ENCODE measurements at places on chromosomes 1 and 21. TPM values are rescaled to one million over a fixed set of nuclear protein-coding genes. Genes with fewer than 3 reads are reported as not detected.

NUDT4B gene
- 1.6 TPM for total RNA-seq

CHODL gene
- total RNA-seq, result 0.22 TPM

GBP4 gene
- total RNA-seq, result not detected

AKNAD1 gene
- total RNA-seq, result 0.45 TPM

GJA4 gene
- 0.87 TPM for total RNA-seq

LMNA gene
- 675 TPM for total RNA-seq

SLC30A10 gene
- total RNA-seq, result not detected

DNA sequence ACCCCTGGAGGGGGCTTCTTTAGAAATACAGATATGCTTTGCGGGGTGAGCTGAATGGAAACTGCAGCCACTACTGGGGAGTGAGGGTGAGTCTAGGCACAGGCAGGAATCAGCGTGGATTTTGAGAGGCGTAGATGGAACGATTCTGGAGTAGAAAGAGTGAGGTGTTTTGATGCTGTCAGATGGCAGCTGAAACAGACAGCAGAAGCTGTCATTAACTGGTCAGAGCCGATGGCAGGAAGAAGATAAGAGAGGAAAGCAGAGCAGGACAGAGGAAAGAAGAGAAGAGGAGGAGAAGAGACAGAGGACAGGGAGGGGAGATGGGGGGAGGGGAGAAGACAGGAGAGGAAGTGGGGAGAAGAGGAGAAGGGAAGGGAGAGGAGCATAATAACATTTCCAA lies 138.5 kb downstream of the LRIG2 start:
- peaks cover 19% of the 10 kb centered on the region for H3K27me3 ChIP-seq
- no peak for DNase-seq
- no peak overlapping the region for H3K4me3 ChIP-seq
- H3K4me1 ChIP-seq, result no peaks in the 10 kb centered on the region
- peaks cover 3% of the 10 kb centered on the region for H3K36me3 ChIP-seq

- H3K36me3 ChIP-seq, result no peaks in the 10 kb centered on the region
- peak overlapping the region; percentile 64 for H3K27ac ChIP-seq
- no peak for DNase-seq
- H3K27me3 ChIP-seq, result no peaks in the 10 kb centered on the region
Measured at GRCh38 chr1:231929311-231929710, 302.7 kb downstream of the DISC1 start.

- no peak overlapping the region for H3K4me3 ChIP-seq
- peaks cover 56% of the 10 kb centered on the region for H3K4me1 ChIP-seq
- H3K36me3 ChIP-seq, result no peaks in the 10 kb centered on the region
- no peak for DNase-seq
- H3K27me3 ChIP-seq, result no peaks in the 10 kb centered on the region
- peak overlapping the region; percentile 94 for H3K27ac ChIP-seq
Measured at GRCh38 chr1:23188434-23188884, 19.8 kb upstream of the LUZP1 start.

DNA sequence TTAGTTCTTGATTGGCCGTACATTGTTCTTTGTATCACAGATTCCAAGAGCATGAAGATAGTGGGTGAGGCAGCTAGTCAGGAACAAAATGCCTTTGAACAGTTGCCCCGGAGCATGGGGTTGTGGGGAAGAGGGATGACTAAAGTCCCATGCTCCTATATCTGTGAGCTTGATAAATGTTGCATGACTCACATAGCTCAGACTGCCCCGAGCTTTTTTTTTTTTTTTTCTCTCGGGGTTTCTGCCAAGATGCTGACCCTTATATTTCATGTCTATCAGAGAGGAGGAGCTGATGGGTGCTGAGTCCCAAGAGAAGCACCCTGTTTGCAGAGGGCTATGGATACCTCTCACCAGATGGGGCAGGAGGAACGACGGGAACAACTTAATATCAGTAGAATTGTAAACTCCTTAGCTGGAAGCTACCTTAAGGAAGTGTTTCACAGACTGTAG lies 40.6 kb downstream of the SRRM1 start:
- H3K27ac ChIP-seq, result peak overlapping the region; percentile 90
- no peaks in the 10 kb centered on the region for H3K27me3 ChIP-seq
- no peaks in the 10 kb centered on the region for H3K36me3 ChIP-seq
- H3K4me1 ChIP-seq, result peaks cover 16% of the 10 kb centered on the region

DNA sequence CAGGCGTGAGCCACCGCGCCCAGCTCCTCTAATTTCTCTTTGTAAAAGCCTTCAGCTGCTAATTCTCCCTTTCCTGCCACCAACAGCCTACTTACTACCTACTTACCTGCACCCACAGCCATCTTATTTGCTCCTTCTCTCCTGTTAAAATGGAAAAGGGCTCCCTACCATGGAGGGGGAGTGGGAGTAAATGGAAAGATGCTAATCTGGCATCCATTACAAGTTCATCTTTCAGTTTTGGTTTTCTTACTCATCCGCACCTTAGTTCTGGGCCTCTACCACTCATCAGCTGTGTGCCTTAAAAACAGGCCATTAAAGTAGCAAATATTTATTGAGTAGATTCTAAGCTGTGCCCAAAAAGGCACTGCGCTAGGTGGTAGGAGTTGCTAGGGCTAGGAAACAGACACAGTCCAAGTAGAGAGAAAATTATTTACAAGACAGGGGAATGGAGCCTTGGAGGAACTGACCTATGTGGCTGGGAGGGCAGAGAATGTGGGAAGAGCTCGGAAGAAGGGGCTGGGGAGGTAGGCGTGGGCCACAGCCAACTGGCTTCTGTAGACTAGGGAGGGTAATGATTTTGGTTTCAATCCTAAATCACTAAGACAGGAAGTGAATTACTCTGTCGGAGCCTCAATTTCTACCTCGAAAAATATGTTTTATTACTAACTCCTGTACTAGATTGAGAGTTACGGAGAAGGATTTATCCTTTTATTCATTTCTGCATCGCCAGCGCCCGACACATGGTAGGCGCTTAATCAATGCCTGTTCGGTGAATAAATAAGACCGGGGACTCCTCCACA lies 685 bp upstream of the DDI2 start:
- peak overlapping the region; percentile 94 for H3K27ac ChIP-seq
- no peaks in the 10 kb centered on the region for H3K36me3 ChIP-seq
- H3K27me3 ChIP-seq, result no peaks in the 10 kb centered on the region
- H3K4me3 ChIP-seq, result peak overlapping the region; percentile 83
- peaks cover 41% of the 10 kb centered on the region for H3K4me1 ChIP-seq

GRCh38 chr1:170790651-170791071 lies 126.7 kb downstream of the PRRX1 start:
- H3K27ac ChIP-seq, result peak overlapping the region; percentile 59
- peaks cover 23% of the 10 kb centered on the region for H3K4me1 ChIP-seq
- no peak for DNase-seq

DNA sequence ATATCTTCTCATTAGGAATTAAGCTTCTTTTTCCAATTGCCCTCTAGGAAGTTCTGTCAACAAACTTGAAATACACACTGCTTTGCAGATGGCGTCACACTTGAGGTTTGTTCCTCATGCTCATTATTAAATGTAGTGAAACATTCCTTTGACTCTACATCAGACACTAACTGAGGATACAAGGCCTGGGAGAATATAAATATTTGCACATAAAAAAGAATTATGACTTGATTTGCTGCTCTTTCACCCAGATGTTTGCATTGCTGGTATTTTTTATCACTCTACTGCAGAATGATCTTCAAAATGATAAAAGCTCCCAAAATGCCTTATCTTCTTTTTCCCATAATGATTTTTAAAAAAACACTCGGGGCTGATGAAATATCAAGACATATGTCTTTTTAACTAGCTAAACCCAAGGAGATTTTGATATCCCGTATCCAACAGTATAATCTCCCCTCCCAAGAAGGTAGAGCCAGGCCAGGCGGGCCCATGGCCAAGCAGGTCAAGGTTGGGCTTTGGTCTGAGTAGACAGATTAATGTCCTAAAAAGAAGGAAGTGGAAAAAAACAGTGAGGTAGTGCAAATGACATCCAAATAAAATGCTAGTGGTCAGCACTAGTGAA lies 264.6 kb downstream of the HHIPL2 start:
- no peak overlapping the region for H3K4me3 ChIP-seq
- no peak for DNase-seq
- H3K27ac ChIP-seq, result peak overlapping the region; percentile 89
- H3K36me3 ChIP-seq, result peaks cover 3% of the 10 kb centered on the region
- no peaks in the 10 kb centered on the region for H3K27me3 ChIP-seq

- no peak for DNase-seq
- no peak overlapping the region for H3K27ac ChIP-seq
- peaks cover 83% of the 10 kb centered on the region for H3K27me3 ChIP-seq
- peaks cover 11% of the 10 kb centered on the region for H3K4me1 ChIP-seq
- no peak overlapping the region for H3K4me3 ChIP-seq
Measured at GRCh38 chr1:90713741-90714509, 3.2 kb downstream of the BARHL2 start.

- no peak for DNase-seq
- H3K4me1 ChIP-seq, result peaks cover 12% of the 10 kb centered on the region
- H3K36me3 ChIP-seq, result peaks cover 2% of the 10 kb centered on the region
- no peak overlapping the region for H3K27ac ChIP-seq
Measured at GRCh38 chr1:54497338-54497737, 50.7 kb upstream of the ACOT11 start.

- no peak for DNase-seq
Measured at GRCh38 chr1:67614511-67614934, 70.5 kb upstream of the GADD45A start.

- no peak for DNase-seq
- H3K27me3 ChIP-seq, result peaks cover 6% of the 10 kb centered on the region
- peak overlapping the region; percentile 45 for H3K27ac ChIP-seq
- H3K4me3 ChIP-seq, result no peak overlapping the region
Measured at GRCh38 chr21:39004634-39005501, 178.4 kb downstream of the PSMG1 start.

DNA sequence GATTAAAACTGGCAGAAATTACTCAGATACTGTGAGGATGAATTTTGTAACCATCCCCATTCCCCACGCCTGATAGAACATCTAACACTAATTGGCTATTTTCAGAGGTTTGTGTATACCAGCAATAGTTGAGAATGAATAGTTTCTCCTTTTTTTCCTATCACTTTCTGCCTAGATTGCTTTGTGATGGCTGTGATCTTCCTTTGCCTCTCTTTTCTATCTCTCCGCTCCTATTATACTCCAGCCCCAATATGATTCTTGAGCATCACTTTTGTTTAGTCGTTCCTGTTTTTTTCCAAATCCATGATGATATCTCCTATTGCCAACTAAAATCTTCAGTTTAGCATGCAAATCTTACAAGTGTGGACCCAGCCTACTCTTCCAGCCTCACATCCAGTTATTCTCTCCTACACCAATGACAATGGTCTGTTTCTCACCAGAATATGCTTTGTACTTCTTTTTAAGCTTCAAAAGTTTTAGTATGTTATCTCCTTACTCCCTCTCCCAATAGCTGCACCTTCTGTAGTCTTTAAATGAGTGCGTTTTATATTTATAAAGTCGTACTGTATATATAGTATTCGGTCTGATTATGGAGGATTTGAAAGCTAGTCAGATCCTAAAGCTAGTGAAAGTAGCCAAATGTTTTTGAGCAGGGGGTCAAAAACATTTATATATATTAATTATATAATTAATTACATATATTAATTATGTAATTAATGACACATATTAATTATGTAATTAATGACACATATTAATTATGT lies 25.2 kb downstream of the MAGI3 start:
- H3K36me3 ChIP-seq, result peaks cover 2% of the 10 kb centered on the region
- DNase-seq, result no peak
- no peak overlapping the region for H3K27ac ChIP-seq

DNA sequence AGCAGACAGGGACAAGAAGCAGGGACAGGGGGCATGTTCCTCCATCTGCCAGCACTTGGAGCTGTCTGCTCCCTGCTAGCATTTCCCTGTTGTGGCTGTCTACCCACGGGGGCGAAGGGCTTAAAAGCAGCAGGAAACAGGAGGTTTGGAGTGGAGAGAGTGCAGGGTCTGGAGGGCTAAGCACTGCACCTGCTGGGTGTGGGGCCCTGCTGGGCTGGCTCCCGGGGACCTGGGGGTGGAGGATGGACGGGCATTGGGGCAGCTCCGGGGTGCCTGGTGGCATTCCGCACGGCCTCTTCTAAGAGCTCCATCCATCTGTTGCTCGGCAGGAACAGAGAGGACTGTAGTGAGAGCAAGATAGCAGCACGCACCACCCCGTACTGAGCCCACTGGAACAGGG lies 21.2 kb downstream of the LRRC71 start:
- no peak overlapping the region for H3K4me3 ChIP-seq
- DNase-seq, result peak; percentile 71
- H3K4me1 ChIP-seq, result no peaks in the 10 kb centered on the region

- peaks cover 23% of the 10 kb centered on the region for H3K27me3 ChIP-seq
- DNase-seq, result no peak
- no peak overlapping the region for H3K4me3 ChIP-seq
- H3K27ac ChIP-seq, result no peak overlapping the region
- no peaks in the 10 kb centered on the region for H3K4me1 ChIP-seq
Measured at GRCh38 chr1:48710318-48710717, 66.4 kb downstream of the BEND5 start.

DNA sequence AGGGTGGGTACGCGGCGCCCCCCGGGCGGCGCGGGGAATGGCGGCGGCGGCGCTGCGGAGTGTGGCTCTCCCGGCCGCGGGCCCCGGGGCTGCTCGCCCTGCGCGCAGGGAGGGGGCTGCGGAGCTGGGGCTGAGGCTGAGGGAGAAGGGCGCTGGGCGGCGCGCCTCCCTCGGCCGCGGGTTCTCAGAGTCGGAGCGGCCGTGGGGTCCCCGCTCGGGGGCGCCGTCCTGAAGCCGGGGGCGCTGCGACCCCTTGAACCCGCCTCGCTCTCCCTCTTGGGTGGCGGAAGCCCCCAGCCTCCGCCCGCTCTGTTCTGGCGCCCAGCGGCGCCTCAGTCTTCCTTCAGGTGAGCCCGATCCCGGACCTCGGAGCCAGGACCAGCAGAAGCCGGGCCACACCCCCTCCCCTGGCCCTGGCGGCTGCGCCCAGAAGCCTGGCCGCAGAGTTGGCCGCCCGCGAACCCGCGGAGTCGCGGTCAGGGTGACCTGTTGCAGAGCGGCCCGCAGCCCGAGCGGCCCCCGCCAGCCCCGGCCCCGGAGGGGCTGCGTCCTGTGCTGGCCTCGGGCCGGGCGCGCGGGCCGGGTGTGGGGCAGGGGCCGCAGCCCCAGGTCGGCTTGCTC lies 532 bp downstream of the RALGPS2 start:
- H3K27ac ChIP-seq, result no peak overlapping the region
- peak overlapping the region; percentile 73 for H3K4me3 ChIP-seq
- H3K4me1 ChIP-seq, result peaks cover 12% of the 10 kb centered on the region

- no peak for DNase-seq
- peaks cover 29% of the 10 kb centered on the region for H3K4me1 ChIP-seq
- H3K27ac ChIP-seq, result no peak overlapping the region
- H3K36me3 ChIP-seq, result peaks cover 3% of the 10 kb centered on the region
Measured at GRCh38 chr1:227152525-227152924, 165.8 kb downstream of the CDC42BPA start.

GRCh38 chr1:110067893-110068645 lies 2.4 kb downstream of the ALX3 start:
- H3K4me1 ChIP-seq, result peaks cover 4% of the 10 kb centered on the region
- no peak overlapping the region for H3K4me3 ChIP-seq
- no peak overlapping the region for H3K27ac ChIP-seq
- no peak for DNase-seq
- H3K27me3 ChIP-seq, result peaks cover 48% of the 10 kb centered on the region

GRCh38 chr21:38140207-38140903 lies 116.4 kb upstream of the KCNJ15 start:
- no peak overlapping the region for H3K4me3 ChIP-seq
- DNase-seq, result no peak
- peaks cover 1% of the 10 kb centered on the region for H3K36me3 ChIP-seq
- no peak overlapping the region for H3K27ac ChIP-seq

Data from chondrocyte (in vitro differentiated cells).